ENCODE measurements at places on chromosomes 7 and 10.

- DNase-seq, result no peak
Measured at GRCh38 chr7:158588085-158588877, 658 bp upstream of the PTPRN2 start.

- no peak for DNase-seq
Measured at GRCh38 chr10:82925547-82925946, 1050.6 kb downstream of the NRG3 start.

GRCh38 chr10:114963908-114964307 is 25.9 kb downstream of the TRUB1 start:
- no peak for DNase-seq

- DNase-seq, result no peak
Measured at GRCh38 chr10:45235798-45236220, 79.6 kb downstream of the OR13A1 start.

- DNase-seq, result no peak
Measured at GRCh38 chr10:44206127-44206818, 178.6 kb downstream of the CXCL12 start.

GRCh38 chr7:50662996-50663395 is 97.8 kb upstream of the DDC start:
- DNase-seq, result no peak

DNA sequence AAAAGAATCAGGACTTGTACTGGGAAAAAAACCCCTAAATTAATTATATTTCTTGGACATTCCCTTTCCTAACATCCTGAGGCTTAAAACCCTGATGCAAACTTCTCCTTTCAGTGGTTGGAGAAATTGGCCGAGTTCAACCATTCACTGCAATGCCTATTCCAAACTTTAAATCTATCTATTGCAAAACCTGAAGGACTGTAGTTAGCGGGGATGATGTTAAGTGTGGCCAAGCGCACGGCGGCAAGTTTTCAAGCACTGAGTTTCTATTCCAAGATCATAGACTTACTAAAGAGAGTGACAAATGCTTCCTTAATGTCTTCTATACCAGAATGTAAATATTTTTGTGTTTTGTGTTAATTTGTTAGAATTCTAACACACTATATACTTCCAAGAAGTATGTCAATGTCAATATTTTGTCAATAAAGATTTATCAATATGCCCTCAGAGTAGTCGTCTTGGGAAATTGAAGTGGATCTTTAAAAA is 6.6 kb downstream of the EMX2 start:
- DNase-seq, result no peak

- no peak for DNase-seq
Measured at GRCh38 chr10:35092851-35093250, 2.7 kb upstream of the CUL2 start.

DNA sequence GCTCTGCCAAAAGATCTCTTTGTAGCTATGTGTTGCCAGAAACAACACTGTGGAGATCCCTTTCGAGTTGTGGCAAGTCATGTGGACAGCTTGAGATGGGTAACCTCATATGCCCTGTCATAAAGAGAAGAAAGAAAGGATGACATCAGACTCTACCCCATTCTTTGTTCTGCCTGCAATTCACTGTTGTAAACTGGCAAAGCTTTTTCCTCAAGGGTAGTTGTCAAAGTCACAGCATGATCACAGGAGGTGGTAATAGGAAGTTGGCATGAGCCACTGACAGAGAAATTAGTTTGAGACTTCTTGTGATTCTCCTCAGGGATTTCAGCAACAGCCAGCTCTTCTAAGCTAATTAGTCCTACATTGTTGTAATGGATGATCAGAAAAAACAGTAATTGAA is 19.4 kb upstream of the MINDY3 start:
- no peak for DNase-seq

DNA sequence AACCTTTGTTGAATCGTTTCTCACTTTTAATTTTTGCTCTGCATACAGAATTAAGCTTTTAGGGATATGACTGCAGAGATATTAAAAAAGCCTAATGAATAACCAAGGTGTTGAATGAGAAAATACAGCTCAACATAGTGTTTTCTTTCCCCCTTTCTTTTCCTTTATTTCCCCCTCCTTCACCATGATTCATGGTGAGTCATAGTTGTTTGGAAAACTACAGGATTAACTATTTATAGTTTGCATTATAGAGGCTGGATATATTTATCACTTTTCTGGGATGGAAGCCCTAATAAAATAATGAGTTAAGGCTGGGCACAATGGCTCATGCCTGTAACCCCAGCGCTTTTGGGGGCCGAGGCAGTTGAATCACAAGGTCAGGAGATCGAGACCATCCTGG is 115.0 kb downstream of the DNAJB9 start:
- no peak for DNase-seq

DNA sequence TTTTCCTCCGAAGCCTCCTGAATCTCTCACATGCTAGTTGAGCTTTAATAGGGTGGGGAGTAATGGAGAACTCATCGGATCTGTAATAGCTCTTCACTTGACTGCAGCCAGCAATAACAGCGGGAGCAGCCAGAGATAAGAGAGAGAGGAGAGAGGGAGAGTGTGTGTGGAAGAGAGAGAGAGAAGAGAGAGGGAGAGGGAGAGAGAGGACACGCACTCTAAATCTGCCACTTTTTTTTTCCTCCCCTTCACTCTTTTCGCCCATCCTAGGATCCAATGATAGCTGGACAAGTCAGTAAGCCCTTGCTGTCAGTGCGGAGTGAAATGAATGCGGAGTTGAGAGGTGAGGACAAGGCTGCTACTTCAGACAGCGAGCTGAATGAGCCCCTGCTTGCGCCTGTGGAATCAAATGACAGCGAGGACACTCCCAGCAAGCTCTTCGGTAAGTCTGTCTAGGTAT is 107.9 kb downstream of the POU6F2 start:
- DNase-seq, result no peak

DNA sequence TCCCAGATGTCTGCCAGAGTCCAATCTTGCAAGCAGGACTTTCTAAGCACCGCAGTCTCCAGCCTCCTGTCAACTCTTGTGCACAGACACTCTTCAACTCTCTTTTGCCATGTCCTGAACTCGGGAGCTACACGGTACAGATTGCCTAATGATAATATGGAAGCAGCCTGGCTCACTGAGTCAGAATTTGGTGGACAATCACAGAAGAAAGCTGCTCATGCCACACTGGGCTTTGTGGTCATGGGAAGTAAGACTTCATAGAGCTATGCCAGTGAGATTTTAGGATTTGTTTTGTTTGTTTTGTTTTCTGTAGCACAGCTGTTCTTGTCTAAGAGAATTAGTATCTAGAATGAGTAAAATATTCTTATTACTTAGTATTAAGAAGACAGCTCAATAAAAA is 144.1 kb upstream of the PRSS58 start:
- DNase-seq, result no peak

GRCh38 chr10:133292919-133293809 is 15.5 kb downstream of the TUBGCP2 start:
- no peak for DNase-seq

- no peak for DNase-seq
Measured at GRCh38 chr10:124214610-124215375, 121.4 kb upstream of the CHST15 start.

- DNase-seq, result no peak
Measured at GRCh38 chr7:486216-486743, 33.4 kb downstream of the PDGFA start.

DNA sequence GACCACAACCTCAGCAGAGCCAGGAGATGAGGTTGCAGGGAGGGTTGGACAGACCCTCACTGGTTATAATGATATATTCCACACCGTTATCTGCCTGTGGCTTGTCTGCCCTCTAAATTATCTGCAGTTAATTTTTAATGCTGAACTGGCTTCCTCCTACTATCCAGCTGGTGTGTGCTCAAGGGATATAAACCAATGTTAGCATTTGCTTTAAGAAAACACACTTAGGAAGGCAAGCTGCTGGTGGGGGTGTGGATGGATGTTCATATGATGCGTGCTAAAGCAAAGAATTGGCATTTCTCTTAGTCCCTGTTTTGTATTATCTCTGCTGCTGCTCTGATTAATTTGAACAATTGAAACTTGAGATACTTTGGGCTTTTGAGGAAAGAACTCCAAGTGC is 132.2 kb upstream of the NPVF start:
- DNase-seq, result no peak

Data from stimulated activated CD4-positive, alpha-beta T cell treated with anti-CD3 and anti-CD28 coated beads, Interleukin-2, amount 100 ng/mL, for 48 hours (primary cell).